ELR (cell line): ENCODE measurements at places on chromosomes 3 and 15.

DNA sequence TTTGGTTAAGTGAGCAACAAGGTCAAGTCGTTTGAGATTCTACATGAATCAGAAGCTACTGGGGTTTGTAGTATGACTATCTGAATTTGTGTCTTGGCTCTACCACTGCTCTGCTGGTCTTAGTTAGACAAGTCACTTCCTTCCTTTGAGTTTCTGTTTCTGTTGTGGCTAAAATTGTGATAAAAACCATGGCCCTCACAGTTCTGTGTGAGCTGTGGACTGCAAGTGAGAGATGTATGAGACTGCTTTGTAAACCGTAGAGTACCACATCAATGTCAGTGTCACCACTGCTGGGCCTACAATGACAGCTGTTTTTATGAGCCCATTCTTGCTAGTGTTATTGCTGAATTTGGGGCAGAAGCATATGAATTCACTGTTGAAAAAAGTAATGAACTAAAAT lies 32.7 kb downstream of the RARB start:
- DNase-seq = no peak

DNA sequence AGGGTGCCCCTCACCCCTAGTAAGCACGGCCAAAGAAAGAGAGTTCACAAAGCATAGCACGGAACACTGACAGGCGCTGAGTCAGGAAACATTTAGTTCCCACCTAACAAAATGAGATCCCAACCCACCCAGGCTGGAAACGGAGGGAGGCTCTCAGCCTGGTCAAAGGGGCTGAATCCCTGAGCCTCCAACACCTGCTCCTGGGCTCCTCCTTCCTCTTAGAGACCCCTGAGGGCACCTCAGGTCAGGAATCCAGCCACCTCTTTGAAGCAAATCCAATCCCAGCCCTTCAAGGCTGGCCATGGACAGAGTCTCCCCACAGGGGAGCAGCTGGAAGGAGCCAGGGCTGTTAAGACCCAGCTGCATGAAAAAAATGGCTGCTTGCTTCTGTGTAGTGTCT lies 154.4 kb upstream of the HES1 start:
- no peak for DNase-seq

- DNase-seq = no peak
These were observed 132.7 kb upstream of the AGBL1 start for GRCh38 chr15:85947021-85947420.

GRCh38 chr3:25441234-25441856 lies 13.3 kb downstream of the RARB start:
- DNase-seq = no peak

GRCh38 chr3:178263236-178263916 lies 272.9 kb upstream of the KCNMB2 start:
- no peak for DNase-seq

DNA sequence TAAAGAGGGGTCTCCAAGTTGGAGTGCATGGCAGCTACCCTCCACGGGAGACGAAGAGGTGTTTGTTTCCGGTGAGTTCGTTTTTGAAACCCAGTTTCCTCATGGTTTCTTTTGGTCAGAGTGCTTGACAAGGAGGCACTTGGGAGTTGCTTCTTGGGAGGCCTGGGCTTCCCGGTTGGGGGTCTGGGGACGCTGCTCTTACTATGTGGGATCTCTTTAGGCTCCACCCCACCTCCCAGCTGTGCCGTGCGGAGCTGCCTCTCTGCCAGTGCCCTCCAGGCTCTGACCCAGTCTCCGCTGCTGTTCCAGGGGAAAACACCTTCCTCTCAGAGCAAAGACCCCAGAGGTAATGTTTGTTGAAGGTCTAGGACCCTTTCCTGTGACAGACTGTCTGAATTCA lies 29.6 kb downstream of the KIF7 start:
- no peak for DNase-seq

DNA sequence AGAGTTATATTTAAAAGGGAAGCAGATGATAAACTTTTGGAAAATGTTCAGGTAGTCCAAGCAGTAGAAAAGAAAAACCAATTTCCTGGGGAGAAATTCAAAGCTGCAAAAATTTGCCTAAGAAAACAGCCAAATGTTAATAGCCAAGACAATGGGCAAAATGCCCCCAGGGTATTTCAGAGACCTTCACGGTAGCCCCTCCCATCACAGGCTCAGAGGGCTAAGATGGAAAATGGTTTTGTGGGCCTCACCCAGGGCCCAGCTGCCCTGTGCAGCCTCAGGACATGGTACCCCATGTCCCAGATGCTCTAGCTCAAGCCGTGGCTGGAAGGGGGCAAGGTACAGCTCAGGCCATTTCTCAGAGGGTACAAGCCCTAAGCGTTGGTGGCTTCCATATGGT lies 391.0 kb downstream of the ZIC4 start:
- no peak for DNase-seq

- DNase-seq = no peak
These were observed 211.9 kb downstream of the SV2B start for GRCh38 chr15:91311986-91312385.

- DNase-seq = no peak
These were observed 61.3 kb upstream of the SLC6A6 start for GRCh38 chr3:14340960-14341708.

DNA sequence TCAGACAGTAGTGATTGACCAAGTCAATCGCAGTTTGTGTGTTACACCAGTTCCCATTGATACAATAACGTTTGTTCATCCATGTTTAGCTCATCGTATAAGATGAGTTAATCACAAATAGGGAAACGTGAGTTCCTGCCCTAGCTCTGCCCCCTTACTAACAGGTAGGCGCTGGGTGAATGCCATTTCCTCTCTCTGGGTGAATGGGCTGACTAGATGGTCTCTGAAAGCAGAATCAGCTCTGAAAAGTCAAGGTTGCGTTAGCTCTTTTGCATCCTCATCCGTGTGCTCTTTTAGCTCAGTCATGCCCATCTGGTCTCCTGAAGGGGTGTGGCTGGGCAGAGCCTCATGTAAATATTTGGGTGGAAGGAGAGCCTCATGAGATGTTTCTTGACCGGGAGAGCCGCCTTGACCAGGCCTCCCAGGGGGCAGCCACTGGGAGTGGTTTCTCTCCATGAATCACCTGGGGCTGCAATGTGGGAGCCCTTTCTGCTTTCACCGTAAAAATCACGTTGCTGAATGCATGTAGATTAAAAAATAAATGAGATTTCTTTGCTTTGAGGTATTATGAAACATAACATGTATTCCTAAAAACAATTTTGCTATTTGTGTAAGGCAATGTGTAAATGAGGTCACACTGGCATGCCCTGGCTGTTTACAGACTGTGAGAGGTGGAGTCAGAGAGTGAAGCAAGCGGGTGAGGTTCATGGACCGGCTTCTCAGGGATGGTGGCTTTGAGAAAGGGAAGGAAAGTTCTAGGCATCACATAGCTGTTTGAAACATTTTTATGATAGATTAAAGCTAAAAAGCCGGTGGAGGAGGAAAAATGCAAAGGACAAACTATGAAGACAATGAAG lies 108.4 kb upstream of the RASGRP1 start:
- DNase-seq = no peak

- no peak for DNase-seq
These were observed 216.1 kb downstream of the ATP8B4 start for GRCh38 chr15:49902685-49903501.

DNA sequence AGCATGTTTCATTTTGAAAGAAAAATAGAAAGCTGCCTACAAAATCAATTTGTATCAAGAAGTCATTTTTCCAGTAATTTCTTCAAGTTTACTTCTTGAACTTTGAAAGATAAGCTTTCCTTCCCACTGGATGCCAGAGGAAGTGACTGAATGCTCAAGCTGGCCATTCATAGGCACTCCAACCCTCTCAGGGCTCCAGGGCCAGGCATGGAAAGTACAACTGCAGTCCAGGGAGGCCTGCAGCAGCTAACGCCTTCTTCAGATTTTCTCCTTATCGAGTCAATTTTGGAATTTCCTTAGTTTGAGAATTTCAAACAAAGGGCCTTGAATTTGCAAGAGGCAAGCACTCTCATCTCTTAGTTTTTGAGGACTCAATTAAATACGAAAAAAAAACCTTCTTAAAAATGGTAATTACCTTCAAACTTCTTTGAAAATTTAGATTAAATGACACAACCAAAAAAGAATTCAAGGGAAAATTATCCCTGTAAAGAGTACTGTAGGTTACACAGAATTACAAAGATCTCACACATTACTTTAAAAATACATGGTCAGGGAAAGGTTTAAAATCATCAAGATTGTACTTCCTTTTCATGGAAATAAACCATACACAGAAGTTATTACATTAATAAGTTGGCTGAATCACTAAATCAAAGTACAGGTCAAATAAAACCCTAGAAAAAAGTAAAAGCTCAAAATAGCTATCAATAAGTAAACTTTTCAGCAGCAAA lies 2.5 kb downstream of the UBP1 start:
- DNase-seq = peak; percentile 66

DNA sequence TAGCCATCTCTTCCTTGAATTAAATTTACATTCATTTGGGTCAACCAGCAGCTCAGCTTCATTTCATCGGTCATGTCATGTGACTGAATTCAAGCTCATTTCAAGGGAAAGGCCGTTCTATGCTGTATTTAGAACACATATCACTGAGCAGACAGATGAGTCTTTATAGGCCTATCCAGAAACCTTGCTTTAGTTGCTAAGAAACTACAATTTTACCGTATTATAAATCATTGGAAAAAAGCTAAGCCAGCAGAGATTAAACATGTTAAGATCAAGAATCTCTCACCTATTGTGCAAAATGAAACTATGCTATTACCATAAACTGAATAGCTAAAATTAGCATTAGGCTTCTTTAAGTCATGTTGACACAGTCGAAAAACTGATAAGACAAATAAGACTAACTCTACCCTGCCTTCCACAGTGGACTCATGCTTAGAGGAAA lies 2.2 kb downstream of the NPTN start:
- no peak for DNase-seq

DNA sequence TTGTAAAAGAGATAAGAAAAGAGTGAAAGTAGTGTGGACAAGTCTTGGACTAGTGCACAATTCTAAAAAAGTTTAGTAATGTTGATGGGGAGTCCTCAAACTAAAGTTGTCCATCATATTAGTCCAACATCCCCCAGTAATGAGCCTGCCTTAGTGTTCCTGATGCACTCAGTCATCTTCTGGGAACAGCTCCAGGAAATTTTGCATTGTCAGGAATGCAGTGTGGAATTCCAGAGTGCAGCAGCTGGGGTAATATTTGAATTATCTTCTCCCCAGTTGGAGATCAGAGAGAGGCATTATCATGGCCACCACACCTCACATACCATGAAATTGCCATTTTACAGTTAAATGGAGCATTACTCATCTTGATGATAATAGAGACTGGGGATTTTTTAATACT lies 528.8 kb upstream of the NAALADL2 start:
- peak; percentile 82 for DNase-seq

- DNase-seq = no peak
These were observed 23.9 kb downstream of the ATP1B3 start for GRCh38 chr3:141900343-141900742.

GRCh38 chr3:9246189-9246588 lies 3.3 kb downstream of the SRGAP3 start:
- no peak for DNase-seq

DNA sequence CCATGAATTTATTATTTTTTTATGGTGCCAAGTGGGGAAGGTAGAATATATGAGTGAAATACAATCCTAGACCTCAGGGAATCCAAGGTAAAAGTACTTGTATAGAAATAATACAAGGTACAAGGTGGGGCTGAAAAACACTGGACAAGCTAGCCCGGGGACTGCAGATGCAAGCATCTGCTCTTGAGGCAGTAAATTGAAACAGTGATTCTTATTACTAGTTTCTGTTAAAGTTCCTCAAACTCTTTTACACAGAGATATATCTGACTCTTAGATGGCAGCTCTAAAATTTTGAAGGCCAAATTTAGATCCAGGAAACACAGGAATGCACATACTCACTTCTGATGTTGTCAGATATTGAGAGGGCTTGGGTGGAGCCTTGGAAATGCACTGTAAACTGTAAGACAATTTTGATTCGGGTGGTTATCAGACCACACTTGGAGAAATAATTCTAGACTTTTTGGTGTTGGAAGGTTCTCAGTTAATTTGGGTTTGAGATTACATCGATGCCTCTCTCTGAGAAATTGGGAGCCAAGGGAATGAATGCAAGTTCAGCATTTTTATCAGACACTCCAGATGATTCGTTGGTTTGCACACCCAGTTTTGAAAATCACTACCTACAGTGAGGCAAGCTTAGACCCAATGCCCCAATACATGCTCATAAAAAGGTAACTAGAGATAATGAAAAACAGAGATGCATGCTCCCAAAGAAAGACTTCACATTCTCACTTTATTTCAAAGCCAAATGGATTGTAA lies 7.3 kb downstream of the TP63 start:
- no peak for DNase-seq

DNA sequence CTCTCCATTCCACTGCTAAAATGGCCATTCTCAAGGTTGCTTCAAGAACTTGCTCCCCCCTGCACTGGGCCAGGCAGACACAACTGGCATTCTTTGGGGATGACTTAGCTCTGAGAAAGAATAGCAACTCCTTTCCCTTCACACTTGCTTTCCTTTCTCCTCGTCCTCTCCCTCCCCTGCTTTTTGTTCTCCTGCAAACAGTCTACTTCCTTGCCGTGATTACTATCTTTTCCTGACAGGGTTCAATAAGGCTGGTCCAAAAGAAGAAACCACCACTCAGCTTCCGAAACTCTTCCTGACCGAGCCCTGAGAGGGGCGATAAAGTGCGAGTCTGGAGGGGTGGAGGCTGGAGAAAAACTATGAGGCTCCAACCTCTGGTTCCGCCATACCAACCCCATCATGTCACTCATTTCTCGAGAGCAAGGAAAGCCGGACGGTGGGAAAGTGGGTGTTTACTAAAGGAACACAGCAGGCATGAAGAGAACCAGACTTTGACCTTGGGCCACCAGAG lies 5.0 kb downstream of the AMOTL2 start:
- DNase-seq = peak; percentile 88

DNA sequence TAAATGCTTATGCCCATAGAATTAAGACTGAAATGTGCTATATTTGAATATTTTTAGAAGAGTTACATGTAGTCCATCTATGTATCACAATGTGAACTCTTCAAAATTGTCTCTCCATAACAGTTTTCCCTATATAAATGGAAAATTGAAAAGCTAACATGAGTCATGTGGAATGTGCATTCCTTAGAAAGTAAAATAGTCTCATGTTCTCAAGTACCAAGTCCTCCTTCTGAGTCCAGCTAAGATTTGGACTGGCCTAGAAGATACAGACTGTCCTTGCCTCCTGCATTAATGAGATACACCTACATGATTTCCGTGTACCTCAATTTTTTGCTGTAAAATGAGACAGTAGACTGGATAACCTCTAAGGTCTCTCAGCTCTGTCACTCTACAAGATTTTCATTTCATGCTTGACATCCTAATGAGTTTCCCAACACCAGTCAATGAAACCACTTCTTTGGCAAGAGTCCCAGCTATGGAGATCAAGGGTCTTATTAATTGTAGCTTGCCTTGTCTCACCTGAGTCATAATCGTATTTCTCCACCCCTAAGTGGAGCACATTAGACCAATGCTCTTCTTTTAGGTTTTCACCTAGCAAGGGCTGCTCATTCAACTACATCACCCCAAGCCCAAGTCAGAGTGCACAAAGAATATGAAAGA lies 350.6 kb upstream of the IL12A start:
- DNase-seq = peak; percentile 78

DNA sequence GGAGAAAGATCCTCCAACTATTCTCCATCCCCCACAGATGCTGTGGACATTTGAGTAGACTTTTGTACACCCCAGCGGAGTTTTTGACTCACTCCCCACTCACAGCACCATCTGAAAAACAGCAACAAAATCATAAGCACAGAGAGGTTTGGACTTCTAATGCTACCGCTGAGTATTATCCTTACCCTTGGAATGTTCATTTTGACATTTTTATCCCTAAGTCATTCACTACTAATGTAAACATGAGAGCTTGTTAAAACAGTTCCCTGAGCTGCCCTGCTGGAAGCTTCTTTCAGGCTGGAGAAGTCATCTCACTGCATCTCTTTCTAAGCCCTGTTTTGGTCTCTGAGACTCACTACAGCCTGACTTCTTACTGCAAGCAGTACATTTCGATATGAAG lies 1045.9 kb downstream of the MCTP2 start:
- peak; percentile 77 for DNase-seq
